ENCODE measurements at places on chromosomes 3 and 15. TPM values are rescaled to one million over a fixed set of nuclear protein-coding genes. Genes with fewer than 3 reads are reported as not detected.

- DNase-seq = no peak
These were observed 101.4 kb upstream of the GOLIM4 start for GRCh38 chr3:168197162-168197561.

- DNase-seq = no peak
These were observed 75.1 kb upstream of the TRIM42 start for GRCh38 chr3:140602781-140603180.

- DNase-seq = no peak
These were observed 81.3 kb upstream of the RNF7 start for GRCh38 chr3:141656771-141657170.

DNA sequence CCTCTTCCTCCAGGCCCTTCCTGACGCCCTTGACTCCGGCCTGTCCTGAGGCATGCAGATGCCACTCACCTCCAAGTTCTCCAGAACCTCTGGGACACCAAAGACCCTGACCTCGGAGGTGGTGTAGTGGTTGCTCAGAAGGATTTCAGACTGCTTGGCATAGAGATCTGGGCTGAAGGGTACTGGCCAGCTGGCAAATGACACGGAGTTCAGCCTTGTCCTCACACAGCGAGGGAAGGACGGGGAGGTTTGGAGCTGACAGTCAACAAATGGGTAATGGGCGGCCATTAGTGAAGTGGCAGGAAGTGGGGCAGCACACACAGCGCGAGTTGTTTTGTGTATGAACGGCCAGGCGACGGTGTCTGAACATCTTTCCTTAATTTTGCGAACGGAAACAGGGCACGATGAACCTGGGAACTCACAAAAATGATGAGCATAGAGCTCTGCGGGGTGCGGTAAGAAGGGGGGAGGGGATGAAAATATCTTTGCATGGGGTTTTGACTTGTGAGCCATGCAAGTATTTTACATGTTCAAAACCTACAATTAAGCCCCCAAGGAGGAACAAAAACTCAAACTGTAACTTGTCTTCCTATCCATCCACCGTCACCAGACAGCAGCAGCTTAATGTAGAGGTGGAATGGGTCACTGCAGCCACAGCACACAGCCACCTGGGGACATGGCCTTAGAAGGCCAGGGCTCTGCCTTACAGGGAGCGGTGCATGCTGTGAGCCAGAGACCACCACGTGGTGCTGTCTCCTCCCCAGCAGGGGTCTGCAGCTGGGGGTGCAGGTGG, 43.6 kb upstream of the RPL32 start:
- no peak for DNase-seq

DNA sequence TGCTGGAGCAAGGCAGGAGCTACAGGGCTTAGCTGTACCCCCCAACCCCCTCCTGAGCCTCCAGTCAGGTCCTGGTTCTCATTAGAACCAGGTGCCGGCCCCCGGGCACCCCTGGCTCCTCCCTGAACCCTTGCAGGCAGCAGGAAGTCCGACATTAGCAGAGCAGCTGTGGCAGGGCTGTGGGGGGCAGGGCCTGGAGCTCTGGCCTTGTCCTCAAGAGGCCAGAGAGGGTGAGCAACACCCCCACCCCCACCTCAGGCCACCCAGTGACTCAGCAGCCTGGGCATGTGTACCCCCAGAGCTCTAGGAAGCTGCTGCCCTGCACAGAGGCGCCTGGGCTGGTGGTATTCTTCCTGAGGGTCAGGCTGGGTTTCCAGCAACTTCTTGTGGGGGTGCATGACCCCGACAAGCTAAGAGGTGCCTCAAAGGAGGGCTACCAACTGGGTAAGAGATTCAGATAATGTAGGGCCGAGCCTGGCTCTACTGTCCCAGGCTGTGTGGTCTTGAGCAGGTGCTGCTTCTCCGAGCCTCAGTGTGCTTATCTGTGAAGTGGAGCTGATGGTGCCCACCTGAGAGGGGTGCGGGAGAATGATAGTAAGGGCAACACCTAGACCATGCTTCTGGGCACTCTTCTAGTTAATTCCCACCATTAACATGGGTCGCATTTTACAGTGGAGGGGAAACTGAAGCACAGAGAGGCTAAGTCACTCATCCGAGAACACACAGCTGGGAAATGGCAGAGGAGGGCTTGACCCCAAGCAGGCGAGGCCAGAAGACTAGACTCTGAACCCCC, 16.0 kb downstream of the H1-8 start:
- DNase-seq = no peak

- no peak for DNase-seq
These were observed 161.5 kb downstream of the TBC1D5 start for GRCh38 chr3:17580901-17581300.

- no peak for DNase-seq
These were observed 481 bp downstream of the ADAMTS17 start for GRCh38 chr15:100341239-100341749.

GRCh38 chr3:156762631-156763185, 63.4 kb upstream of the LEKR1 start:
- no peak for DNase-seq

GRCh38 chr3:120498556-120499346, 48.0 kb upstream of the FSTL1 start:
- no peak for DNase-seq

- no peak for DNase-seq
These were observed 3.4 kb downstream of the GHSR start for GRCh38 chr3:172444821-172445220.

GRCh38 chr3:71250026-71250425, 333.5 kb downstream of the FOXP1 start:
- DNase-seq = no peak

DNA sequence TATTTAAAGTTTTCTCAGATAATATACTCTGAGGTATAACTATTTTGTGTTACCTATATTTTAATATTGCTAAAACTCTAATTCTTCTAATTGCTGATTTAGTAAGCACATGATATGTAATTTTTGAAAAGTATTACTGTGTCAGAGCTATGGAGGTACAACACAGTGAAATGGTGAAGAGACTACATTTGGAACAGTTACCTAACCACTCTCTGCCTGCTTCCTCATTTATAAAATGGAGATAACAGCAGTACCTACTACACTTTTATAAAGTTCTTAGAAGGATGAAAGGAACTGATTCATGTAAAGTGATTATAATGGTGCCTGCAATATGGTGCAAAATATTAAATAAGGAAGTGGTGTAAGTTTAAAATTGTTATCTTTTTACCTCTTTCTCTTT, 16.3 kb upstream of the NEK10 start:
- DNase-seq = no peak

DNA sequence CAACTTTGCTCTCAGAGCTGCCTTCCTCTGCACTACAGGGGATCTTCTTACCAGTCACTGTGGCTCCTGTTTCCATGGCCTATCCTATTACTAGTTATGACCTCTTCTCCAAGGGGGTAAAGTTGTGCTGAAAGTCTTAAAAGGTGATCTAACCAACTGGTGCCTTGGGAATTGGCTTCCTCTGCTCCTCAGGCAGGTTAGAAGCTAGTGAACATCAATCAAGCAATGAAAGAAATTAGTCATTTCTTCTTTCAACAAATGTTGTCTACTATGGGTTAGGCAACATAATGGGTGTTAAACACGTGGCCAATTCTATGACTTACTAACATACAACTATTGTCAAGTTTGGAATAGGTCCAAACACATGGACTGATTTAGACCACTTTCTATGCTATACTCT, 571.4 kb upstream of the NAALADL2 start:
- DNase-seq = no peak

DNA sequence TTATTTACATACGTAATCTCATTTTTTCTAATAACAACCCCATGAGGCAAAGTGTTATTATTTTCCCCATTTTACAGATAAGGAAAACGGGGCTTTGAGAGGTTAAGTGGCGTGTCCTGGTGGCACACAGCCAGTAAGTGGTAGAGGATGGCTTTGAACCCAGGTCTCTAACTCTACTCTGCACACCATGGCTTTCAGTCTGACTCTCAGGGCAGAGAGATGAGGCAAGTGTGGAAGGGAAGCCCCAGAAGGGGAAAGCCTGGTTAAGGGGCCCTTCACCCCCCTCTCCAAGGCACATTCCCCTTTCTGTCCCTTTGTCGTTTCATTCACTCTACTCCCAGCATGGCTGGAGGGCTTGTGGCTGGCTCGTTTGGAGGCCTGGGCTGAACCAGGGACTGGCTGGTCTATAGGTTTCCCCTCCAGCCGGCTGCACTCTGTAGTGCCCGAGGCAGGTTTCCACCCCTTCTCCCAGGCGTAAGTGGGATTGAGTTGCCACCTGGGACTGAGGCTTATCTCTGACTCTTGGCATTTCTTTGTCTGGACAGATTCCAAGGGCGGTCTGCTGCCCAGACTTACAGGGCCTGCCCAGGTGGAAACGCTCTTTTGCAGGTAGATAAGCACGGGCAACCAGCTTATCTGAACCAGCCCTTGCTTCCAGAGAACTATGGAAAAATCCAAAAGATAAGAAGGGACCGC, 12.1 kb downstream of the SEMA4B start:
- DNase-seq = no peak

DNA sequence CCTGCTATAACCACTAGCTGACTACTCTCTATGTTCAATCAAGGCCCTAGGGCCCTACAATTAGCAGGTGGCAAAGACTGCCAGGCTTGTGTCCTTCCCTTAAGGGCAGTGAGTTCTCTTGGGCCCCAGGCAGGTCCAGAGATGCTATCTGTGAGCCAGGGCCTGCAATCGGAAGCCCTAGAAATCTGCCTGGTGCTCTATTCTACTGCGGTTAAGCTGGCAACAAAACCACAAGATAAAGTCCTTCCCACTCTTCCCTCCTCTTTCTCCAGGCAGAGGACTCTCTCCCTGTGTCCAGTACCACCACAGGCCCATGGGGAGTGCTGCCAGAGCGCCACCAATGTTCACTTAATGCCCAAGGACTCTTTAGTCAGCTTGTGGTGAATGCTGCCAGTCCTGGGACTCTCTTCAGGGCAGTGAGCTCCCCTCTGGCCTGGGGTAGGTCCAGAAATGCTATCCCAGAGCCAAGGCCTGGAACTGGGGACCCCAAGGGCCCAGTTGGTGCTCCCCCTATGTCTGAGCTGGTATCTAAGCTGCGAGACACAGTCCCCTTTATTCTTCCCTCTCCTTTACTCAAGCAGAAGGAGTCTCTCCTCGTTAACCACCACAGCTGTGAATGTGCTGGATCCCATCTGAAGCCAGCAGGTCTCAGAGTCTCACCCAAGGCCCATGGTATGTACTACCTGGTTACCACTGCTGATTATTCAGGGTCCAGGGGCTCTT, 34.7 kb downstream of the XXYLT1 start:
- DNase-seq = no peak

Gene WDR49
- 3.2 TPM for total RNA-seq

Gene CPLX3
- not detected for total RNA-seq

Gene GOLGA8J
- not detected for total RNA-seq

Gene LAMB2
- total RNA-seq = 107 TPM

Gene GOLGA8G
- not detected for total RNA-seq

Gene SLC38A3
- 1.2 TPM for total RNA-seq

Gene APOD
- not detected for total RNA-seq

Gene ARL6IP5
- total RNA-seq = 30.1 TPM

Gene UBE3A
- total RNA-seq = 99.3 TPM

Gene MYO5A
- total RNA-seq = 27.9 TPM

Gene STARD5
- total RNA-seq = 5.8 TPM

Gene ZMYND10
- total RNA-seq = 0.54 TPM

Gene ATP8B4
- 0.24 TPM for total RNA-seq

Gene GNAT1
- not detected for total RNA-seq
